ENCODE measurements at places on chromosomes 5 and 9.

DNA sequence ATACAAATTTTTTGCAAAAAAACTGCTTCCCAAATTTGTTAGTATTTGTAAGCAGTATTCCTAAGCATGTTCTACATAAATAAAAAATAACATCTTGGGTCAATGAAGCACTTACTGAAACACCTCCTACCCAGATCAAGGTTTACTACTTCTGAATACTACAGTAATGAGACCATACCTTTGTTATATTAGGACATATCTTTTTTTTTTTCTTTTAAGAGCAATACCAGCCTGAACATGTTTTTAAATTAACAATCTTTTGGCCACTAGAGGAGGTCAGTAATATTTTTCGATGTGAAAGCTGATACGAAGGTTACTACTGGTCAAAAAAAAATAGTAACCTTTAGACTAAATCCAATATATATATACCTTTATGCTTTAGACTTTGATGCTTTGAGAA lies 72.7 kb downstream of the CERT1 start:
- DNase-seq: no peak

GRCh38 chr9:123104807-123105206 lies 71.3 kb downstream of the GPR21 start:
- no peak for DNase-seq

GRCh38 chr5:6740586-6741150 lies 27.4 kb downstream of the TENT4A start:
- DNase-seq: no peak

GRCh38 chr9:91489361-91489899 lies 65.8 kb upstream of the NFIL3 start:
- DNase-seq: no peak

- no peak for DNase-seq
These were observed 10.5 kb upstream of the SHB start for GRCh38 chr9:38079461-38080031.

GRCh38 chr9:82961504-82962125 lies 101.3 kb downstream of the RASEF start:
- no peak for DNase-seq

Data from stimulated activated CD8-positive, alpha-beta memory T cell treated with anti-CD3 and anti-CD28 coated beads, Interleukin-2, amount 100 ng/mL, for 1 hour (primary cell).